ENCODE measurements at places on chromosomes 6 and 20.

- no peak for DNase-seq
Observed at GRCh38 chr6:83847179-83847578, 6.0 kb upstream of the RIPPLY2 start.

DNA sequence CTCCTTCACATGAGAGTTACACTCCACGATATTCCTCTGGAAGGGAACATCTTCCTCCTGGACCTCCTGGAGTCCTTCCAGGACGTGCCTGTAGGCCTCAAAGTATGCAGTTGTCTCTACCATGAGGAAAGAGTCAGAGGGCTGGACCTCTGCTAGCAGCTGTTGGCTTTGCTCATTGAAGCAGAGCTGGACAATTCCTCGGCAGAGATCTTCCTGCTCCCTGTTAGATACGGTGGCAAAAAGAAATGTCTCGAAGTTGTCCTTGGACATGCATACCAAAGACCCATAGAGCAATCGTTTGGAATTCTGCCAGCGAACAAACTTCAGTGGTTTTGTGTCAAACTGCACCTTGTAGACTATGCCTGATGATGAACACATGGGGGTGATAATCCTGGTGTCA is 7.7 kb downstream of the ZNFX1 start:
- DNase-seq: no peak

DNA sequence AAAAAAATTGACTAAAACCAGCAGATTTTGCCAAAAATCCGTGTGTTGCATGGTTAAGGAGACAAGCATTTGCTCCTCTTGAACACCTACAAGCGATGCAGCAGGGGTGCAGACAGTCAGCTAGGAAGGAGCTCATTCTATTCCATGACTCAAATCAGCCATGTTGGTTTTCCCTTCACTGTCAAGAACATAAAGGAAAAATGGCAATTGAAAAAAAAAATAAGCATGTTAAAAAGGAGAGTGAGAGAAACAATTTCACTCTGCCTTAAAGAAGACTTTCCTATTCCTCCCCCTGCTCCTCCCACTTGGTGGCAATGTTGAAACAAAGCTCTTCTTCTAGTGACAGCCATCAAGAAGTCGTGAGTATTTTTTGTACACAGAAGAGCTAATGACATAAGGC is 115.4 kb downstream of the MTFR2 start:
- no peak for DNase-seq

- no peak for DNase-seq
Observed at GRCh38 chr6:37801605-37801940, 18.0 kb upstream of the ZFAND3 start.

DNA sequence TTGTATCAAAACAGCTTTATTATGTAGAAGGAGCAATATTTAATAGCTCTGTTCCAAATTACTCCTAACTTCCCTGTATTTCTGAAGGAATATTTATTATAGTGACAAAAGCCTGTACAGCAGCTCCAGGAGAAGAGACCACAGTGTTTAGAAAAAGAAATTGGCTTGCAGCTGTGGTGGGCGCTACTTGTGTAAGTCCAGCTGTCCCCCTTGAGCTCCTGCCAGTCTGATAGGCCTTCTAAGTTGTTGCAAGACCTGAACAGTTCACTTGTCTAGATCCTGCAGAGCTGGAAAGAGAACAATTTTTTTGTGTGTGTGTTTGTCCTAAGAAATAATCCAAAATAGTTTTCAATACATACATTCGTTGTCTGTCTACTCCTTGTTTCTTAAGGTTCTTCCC is 86.6 kb downstream of the JARID2 start:
- no peak for DNase-seq

DNA sequence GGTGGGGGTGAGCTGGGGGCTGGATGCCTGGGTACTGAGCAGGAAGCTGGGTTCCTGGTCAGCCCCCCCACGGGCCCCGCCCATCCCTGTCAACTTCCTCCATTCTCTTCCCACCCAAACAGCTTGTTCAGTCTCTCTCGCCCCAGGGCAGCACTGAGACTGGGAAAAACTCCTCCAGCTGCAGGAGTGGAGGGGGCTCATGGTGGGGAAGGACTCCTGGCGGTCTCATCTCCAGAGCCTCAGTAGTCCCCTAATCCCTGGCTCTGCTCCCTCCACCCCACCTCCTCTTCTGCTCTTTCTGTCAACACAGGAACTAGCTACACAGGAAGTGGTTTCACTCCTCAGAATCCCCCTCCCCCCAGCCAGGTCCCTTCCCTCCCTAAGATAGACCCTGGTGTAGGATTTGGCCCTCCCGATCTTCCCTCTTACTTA is at the start of gene GPSM3:
GPSM3 (minus strand) TSS at position 36 of the 432 bp plus-strand sequence. CDS start 130 bp downstream, outside the sequence.
- peak; percentile 32 for DNase-seq

DNA sequence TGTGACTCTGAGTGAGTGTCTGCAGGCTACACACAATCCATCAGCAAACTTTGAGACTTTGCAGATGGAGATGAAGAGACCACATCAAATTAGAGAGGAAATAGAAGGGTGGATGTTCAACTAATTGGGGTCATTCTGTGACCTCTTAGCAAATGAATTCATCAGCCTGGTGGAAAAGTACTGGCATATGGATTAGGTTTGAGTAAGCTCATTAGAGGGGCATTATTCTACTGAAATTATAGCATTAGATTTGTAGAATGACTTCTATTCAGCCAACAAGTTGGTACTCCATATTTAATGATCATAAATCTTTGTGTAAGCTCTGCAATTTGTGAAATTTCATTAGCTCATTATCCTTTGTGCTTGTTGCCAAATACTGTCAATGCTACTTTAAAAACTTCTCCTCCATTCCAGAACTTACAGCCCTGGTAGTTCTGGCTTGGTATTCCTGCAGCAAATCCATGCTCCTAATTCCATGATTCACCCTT is 63.8 kb downstream of the ADTRP start:
- no peak for DNase-seq

- DNase-seq: no peak
Observed at GRCh38 chr6:26543953-26544352, 5.8 kb downstream of the HMGN4 start.

GRCh38 chr6:53042112-53042511 is 23.1 kb upstream of the FBXO9 start:
- DNase-seq: no peak

DNA sequence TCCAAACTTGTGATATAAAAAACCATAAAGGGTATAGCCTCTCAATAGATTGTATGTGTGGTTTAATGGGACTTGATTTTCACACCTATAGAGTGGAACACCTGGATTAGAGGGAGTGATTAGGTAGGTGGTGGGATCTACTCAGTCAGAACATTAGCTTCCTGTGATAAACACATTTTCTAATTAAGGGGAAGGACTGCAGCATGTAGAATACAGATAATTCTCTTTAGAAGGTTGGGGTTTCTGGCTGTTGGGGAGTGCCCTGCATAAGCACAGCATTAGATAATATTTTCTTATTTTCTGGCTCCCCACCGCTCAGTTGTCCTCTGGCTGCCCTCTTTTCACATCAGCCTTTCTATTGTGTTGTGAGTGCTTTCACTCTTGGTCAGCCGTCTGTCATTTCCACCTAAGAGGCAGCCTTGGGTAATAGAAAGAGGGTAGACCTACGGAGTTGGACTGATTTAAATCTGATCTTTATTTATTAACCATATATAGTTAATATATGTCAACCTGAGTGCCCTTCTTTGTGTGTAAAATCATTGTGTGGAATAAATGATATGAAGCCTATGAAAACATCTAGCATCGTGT is 8.0 kb downstream of the CSE1L start:
- DNase-seq: no peak

- DNase-seq: no peak
Observed at GRCh38 chr20:37505263-37506151, 15.5 kb upstream of the NNAT start.

DNA sequence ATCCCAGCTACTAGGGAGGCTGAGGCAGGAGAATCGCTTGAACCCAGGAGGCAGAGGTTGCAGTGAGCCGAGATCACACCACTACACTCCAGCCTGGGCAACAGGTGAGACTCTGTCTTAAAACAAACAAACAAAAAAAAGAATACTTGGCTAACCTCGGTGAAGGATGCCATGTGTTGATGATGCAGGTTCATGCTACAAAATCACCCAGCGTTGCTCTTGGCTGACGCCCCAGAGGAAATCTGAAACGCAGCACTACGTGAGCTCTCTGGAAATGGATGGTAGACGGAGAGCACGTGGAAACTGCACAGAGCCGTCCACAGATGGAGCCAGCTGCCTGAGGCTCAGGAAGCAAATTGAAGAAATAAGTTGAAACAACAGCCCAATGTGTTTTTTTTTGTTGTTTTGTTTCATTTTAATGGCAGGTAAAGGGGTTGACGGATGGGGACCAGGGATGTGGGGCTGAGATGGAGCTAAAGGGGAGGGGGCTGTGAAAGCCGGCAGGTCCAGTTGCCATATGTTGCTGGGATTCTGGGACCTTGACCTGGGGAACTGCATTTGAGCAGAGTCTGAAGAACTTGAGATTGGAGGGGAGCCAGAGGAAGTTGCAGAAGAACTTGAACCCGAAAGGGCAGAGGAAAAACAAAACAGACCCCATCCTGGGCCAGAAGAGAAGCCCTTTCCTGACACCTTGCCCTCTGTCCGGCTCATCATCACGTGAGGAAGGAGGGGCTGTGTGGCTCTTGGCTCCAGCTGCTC is 12.8 kb upstream of the MANBAL start:
- DNase-seq: no peak

- no peak for DNase-seq
Observed at GRCh38 chr20:5667705-5668528, 82.3 kb upstream of the SHLD1 start.

GRCh38 chr6:156311291-156311690 is 465.9 kb upstream of the ARID1B start:
- no peak for DNase-seq

DNA sequence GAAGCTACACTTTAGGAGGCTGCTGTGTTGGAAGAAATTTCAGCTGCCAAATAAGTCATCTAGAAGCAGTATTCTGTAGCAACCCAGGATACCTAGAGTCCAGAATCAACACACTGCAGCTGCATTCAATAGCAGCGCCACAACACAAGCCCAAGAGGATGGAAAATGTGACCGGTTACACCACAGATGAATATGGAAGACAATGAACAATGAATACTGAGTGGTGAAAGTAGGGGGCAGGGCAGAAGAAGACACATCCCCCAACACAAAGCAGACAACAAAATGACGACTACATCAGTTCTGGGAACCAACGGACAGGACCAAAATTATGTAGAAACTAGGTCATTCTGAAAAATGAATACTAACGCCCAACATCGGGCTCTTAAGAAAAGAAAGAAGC is 38.2 kb downstream of the KIF6 start:
- DNase-seq: no peak

GRCh38 chr6:141669141-141669540 is 463.6 kb upstream of the GJE1 start:
- DNase-seq: no peak

GRCh38 chr6:76852776-76853175 is 610.5 kb downstream of the HTR1B start:
- no peak for DNase-seq

DNA sequence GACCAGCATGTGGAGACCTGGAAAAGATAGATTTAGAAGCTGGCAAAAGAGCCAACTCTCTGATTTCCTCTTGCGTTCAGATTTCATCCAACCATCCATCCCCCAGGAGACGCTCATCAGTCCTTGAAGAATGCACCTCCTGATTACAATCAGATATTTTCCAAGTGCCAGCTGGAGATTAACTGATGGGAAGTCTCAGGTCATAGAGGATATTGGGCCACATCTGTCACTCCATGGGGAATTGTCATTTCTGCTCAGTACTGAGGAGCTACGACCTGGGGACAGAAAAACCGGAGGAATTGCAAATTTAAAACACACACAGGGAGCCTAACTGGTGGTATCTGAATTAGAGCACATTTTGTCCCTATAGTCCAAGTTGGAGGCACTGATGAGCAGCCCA is 496.2 kb upstream of the SULF2 start:
- no peak for DNase-seq

DNA sequence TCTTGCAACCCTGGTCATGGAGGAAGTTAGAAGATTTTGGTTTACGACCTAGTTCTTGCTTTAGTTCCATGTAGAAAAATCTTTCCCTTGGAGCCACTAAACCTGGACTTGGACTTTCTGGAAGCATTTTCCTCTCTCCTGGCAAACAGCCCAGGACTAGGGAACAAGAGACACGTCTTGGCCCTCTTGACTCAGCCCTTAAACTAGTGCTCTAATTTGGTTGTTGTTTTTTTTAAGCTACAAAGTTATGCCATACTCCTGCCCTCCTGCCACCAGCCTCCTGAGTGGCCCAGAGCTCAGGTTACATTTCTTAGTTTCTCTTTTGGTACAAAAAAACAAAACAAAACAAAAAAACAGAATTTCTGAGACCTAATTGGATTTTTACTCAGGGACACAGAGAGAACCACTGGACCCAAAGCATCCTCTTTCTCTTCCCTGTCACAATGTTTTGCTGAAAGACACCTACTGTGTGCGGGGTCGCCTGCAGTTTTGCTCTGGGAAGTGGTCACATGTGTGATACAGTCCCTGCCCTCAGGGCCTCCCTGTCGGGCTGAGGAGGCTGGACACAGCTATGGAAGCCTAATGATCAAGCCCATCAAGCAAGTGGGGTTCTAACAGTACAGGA is 32.3 kb upstream of the SCUBE3 start:
- no peak for DNase-seq

- DNase-seq: no peak
Observed at GRCh38 chr6:52582446-52582845, 5.6 kb upstream of the TRAM2 start.

DNA sequence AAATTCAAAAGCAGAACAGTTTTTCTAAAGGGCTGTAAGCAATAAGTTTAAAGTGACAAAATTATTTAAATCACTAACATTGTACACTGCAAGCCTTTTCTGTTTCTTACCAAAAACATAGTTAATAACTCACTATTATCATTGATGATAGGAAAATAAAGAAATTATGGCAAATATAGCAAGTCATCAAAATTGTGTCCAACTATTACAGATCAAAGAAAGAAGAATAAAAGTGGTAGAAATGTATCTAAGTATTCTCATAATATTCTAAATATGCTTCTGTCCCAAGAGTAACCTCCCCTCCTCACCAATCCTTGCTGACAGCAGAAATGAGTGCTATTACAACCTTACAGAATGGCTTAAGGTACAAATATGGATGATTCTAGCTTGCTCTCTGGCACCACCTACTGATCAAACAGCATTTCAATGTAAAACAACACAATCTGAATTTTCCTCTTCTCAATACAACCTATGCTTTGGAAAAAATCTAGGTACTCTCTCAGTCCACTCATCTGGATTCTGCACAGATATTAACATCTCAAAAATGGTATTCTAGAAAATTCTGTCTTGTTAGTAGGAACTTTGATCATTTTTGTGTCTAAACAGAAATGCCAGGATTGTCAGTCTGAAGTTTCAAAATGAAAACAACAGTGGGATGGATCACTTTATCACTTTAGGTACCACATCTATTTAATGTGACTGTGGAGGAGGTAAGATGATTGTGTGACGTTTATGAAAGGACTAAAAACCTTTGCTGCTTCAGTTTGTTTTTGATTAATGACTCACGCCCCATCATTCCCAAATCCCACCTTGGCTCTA is 40.9 kb downstream of the ZFP64 start:
- DNase-seq: no peak

GRCh38 chr20:4920655-4921054 is 80.7 kb downstream of the SLC23A2 start:
- DNase-seq: no peak

Data from activated naive CD4-positive, alpha-beta T cell treated with anti-CD3 and anti-CD28 coated beads, Interleukin-2, amount 50 U/mL, for 16 hours (primary cell).